Left ventricle myocardium inferior (tissue), 1 donor: ENCODE measurements at places on chromosomes 2 and 18. TPM values are rescaled to one million over a fixed set of nuclear protein-coding genes. Genes with fewer than 3 reads are reported as not detected.

SDC1 gene
- 0.41 TPM for total RNA-seq

TEX44 gene
- not detected for total RNA-seq

GAD1 gene
- not detected for total RNA-seq

FAM237A gene
- total RNA-seq, result not detected

SLC16A14 gene
- total RNA-seq, result 3.4 TPM

GALNT13 gene
- total RNA-seq, result 0.19 TPM

PLGLB2 gene
- 1.3 TPM for total RNA-seq

CCDC148 gene
- total RNA-seq, result 0.30 TPM

ZBTB7C gene
- total RNA-seq, result 2.7 TPM

TCF23 gene
- total RNA-seq, result 0.08 TPM

PROM2 gene
- 1.4 TPM for total RNA-seq
